ENCODE measurements at places on chromosomes 3 and 15. TPM values are rescaled to one million over a fixed set of nuclear protein-coding genes. Genes with fewer than 3 reads are reported as not detected.

The ILDR1 gene
- total RNA-seq, result 0.99 TPM

The CLRN1 gene
- 12.0 TPM for total RNA-seq

The CISH gene
- 3.3 TPM for total RNA-seq

The ASB14 gene
- 0.33 TPM for total RNA-seq

The CCDC54 gene
- total RNA-seq, result not detected
